T1000 (cell line): ENCODE measurements at places on chromosomes 1 and 21.

GRCh38 chr1:71698186-71698585 is 584.2 kb downstream of the NEGR1 start:
- no peak for DNase-seq

- DNase-seq: no peak
Observed at GRCh38 chr21:25938658-25939395, 204.1 kb downstream of the GABPA start.

DNA sequence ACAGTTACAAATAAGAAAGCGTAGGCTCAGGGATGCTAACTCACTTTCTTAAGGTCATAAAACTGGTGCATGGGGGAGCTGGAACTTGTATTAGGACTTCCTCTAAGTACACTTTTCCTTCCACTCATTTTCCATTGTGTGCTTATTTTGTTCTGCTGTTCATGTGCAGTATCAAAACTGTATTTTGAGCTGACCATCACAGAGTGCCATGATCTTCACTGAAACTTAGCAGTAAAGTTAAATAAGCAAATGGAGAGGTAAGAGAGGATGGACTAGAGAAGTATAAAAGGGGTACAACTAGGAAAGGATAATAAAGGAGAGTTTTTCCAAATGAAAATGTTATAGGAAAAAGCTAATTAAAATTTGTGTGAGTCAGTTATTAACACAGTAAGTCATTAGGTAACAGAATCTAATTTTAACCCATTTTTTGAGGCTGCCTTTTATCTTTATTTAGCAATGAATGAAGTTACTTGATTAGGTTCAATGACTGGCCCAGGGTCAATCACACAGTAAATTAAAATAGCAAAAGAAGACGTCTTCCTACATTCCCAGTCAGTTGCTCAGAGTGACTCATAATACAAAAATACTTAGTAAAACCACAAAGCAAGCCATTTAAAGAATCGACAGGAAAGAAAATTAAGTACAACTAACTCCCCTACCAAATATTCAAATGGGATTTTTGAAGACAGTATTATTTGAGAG is 165.8 kb upstream of the C1orf105 start:
- DNase-seq: no peak

GRCh38 chr1:7450838-7451237 is 320.3 kb upstream of the VAMP3 start:
- no peak for DNase-seq

DNA sequence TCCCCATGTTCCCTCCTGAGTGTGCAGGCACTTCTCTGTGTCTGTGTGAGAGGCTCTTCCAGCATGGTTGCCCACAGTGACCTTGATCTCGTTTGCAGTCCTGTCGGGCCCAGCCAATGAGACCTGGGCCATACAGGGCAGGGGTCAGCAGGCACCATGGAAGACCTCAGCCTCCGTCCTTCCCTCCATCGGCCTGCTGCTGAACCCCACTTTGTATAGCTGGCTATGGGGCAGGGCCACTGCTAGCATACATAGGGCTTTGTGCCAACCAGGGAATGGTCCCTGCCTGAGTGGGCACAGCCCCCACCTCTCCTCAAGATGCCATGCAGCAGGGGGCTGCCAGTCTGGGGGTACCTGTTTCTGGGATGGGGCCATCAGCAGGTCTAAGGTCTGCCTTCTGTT is 3.8 kb downstream of the C1orf35 start:
- DNase-seq: no peak

DNA sequence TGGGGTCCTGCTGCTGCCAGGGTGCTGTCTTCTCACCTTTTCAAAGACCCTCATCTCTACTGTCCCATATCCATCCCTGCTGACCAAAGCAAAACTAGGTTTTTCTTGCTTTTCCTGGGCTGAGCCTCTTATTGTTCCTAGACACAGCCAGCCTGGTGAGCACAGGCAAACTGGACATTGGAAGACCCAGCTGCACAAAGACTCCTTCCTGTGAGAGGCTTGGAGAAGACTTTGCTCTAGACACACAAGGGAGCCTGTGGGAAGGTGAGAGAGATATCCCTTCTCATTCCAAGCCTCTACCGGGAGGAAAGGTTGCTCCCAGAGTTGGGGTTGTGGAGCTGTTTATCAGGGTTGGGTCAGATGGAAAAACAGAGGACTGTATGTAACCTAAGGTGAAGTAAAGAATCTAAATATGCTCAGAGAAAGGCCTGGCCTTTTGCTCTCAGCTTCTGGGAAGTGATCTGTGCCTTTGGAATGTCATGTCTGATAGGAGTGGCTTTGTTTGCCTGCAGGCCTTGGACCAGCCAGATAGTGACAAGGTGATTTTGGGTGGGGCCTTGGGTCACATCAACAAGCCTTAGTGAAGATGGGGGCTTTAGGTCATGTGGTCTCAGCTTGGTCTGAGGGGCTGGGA is 87.6 kb upstream of the RUNX1 start:
- DNase-seq: no peak

GRCh38 chr1:179151908-179152682 is 70.2 kb downstream of the TOR3A start:
- no peak for DNase-seq

DNA sequence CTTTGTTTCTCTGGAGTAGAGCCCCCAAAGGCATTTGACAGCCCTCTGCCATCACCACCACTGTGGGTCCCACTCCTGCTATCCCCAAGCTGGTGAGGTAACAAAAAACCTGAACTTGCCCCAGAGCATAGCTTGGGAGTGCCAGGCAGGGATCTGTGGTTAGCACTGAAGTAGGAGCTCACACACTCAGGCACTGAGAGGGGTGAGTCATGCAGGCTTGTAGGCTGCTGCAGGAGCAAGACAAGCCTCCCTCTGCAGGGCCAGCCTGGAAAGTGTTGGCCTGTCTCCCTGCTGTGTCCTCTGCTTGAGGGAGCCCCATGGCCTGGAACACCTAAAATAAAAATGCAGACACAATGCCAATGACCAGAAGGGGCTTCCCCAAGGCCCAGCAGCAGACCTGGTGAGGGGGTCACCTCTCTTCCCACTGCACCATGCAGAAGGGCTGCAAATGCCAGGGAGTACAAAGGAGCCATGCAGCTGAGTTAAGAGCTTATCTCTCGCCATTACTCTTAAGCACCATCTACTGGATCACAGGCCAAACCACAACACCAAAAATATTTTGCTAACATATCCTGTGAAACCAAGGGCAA is 108.9 kb upstream of the POGK start:
- DNase-seq: no peak

- no peak for DNase-seq
Observed at GRCh38 chr1:159990005-159990404, 36.0 kb upstream of the SLAMF9 start.

- DNase-seq: no peak
Observed at GRCh38 chr1:159983681-159984080, 29.6 kb upstream of the SLAMF9 start.

- DNase-seq: no peak
Observed at GRCh38 chr1:162030759-162031280, 7.2 kb upstream of the OLFML2B start.

DNA sequence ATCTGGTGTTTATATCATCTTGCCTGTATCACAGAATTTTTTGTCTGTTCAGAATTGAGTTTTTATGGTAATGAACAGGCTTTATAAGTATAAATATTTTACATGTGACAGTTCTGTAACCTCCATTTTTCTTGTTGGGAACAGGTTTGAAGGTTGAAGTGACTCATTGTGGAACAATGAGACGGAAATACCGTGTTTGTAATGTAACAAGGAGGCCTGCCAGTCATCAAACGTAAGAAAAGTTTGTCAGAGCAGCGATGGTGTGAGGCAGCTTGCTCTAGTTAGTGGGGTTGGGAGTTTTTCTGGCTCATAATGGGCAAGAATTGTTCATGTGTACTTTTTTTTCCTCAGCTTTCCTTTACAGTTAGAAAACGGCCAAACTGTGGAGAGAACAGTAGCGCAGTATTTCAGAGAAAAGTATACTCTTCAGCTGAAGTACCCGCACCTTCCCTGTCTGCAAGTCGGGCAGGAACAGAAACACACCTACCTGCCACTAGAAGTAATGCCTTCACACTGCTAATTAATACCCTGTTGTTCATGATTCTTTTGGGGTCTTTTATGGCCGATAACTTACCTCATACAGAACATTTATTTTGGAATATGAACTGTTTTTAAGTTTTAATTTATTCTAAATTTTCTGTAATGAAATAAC is 75.2 kb upstream of the TEKT2 start:
- DNase-seq: no peak
